ENCODE measurements at places on chromosomes 3 and 15.

DNA sequence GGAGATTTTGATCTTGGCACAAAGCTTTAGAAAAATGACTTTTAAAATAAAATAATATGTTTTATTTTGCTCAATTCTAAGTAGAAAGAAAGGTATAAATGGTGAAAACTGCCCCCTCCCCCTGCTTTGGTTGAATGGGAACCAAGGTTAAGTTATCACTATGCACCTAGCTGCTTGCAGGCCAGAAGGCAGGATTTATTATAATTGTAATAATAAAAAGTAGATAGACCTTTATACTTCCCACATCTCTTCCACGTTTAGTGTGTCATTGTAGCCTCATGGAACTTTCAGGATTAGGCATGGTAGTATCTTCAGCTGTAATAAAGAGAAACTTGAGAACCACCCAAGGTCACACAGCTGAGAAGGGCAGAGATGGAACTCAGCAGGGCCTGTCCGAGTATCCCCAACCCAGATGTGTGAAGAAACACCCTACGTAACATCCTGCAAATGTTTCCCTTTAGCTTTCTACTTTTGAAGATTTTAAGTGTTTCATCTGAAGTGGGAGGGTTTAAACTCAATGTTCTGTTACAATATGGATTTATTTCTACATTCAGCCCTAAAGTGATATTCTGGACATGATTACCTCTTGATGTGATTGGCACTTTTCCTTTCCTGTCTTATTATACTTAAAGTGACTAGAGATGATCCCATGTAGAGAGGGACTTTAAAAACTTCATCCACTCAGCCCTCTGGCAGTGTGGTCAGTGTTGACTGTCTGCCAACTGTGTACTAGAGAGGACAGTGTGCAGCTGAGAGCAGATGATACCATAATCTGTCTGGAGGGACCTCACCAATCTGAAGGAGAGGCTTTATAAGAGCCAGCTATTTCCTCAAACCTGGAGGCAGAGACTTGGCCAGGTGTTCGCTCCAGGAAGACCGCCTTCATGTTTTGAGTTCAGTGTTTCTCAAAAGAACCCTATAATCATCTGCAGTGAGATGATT lies 282.5 kb upstream of the TRIM42 start:
- DNase-seq, result no peak

DNA sequence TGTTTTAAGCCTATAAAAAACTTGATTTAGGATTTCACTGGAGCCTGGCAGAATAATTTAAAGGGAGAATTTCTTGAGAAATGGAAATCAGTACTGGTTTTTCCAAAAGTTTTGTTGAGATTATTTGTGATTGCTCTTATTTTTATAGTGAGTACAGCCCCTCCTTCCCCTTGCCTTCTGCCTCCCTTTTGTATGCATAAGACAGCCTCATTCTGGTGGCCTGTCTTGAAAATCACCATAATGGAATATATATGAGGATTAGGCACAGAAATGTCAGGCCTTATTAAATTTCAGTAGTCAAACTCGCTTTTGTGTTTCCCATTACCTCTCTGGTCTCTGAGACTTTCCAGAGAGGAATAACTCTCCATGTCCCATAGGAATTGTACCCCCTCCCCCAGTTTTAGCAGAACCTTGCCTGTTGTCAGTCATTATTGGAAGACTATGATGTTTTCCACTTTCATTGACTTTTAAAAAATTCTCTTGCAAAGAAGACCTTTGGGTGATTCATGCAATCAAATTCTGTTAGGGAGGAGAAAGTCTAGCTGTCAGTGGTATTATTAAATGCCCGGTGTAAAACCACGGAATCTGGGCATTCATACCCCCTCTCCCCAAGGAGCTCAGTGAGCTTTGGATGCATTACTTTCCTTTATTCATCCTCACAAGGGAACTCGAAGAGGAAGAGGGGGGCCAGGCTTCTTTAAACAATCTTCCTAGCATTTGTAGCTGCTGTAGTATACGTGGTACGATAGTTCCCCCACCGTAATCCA lies 171.6 kb upstream of the TSC22D2 start:
- no peak for DNase-seq

DNA sequence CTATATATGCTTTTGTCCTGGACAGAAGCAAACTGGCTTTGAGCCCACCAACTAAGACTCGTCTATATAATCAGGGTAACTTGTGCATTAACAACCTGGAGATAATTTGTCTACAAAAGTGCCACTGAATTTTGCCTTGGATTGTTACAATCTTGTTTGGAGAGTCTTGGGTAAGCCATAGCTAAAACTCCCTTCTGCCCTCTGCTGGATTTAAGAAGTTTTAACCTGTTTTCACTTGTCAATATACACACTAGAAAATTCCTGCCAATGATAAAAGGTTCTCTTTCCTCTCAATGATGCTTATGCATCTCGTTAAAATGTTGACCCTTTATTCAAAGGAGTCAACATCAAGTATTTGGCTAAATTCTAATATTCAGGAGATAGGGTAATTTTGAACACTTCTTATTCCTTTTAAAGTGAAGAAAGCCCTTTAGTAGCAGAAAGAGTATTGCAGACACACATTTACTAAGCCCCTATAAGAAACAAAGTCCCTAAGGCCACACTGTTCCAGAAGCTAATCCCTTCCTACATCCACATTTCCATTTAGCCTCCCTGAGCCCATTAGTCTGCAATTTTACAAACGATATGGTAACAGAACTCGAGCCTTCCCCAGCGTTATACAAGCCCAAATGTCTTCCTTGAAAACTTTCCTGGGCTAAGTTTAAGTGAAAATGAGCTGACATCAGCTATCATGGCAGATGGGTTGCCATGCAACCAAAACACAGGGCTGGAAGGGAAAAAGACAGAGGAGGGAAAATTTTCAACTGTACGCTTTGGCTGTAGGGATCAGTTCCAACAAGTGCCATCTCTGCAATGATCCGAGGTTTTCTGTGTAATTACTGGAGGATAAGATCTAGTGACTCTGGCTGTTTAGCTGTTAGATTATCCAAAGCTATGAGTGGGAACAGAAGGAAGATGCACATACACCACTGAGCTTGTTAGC lies 75.9 kb upstream of the FGF12 start:
- peak; percentile 64 for DNase-seq

- DNase-seq, result no peak
Observed at GRCh38 chr3:195163719-195164572, 107.0 kb downstream of the XXYLT1 start.

GRCh38 chr3:17307887-17308286 lies 423.1 kb downstream of the PLCL2 start:
- no peak for DNase-seq

GRCh38 chr15:64583983-64584382 lies 123.6 kb downstream of the ZNF609 start:
- DNase-seq, result no peak

GRCh38 chr3:9061634-9062033 lies 98.4 kb upstream of the RAD18 start:
- DNase-seq, result no peak

- DNase-seq, result no peak
Observed at GRCh38 chr3:126526668-126527005, 2.7 kb downstream of the CHST13 start.

- no peak for DNase-seq
Observed at GRCh38 chr3:154926721-154927120, 153.4 kb upstream of the MME start.

DNA sequence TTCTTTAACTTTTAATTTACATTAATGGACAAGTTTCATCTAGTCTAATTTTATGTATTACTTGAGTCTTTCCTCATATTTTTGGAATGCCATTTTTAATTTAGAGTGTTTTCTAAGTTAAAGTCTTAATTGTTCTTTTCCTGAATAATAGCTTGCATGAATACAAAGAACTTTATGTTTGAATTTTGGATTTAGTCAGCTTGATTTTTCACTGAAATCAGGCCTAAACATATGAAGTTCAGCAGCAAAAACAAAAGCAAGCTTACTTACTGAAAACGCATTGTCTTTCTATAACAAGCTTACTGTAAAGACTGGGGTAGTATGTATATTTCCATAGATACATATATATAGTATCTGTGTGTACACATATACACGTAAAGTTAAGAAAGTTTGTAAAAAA lies 126.0 kb downstream of the ZBTB20 start:
- DNase-seq, result no peak

DNA sequence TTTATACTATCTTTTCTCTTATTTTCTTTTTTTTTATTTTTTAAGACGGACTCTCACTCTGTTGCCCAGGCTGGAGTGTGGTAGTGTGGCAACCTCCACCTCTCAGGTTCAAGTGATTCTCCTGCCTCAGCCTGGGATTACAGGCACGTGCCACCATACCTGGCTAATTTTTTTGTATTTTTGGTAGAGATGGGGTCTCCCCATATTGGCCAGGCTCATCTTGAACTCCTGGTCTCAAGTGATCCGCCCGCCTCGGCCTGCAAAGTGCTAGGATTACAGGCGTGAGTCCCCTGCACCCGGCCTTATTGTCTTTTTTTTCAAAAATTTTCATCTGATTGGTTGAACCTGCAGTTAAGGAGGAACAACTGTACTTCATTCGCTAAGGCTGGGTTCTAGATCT lies 21.8 kb downstream of the ABHD2 start:
- DNase-seq, result no peak

DNA sequence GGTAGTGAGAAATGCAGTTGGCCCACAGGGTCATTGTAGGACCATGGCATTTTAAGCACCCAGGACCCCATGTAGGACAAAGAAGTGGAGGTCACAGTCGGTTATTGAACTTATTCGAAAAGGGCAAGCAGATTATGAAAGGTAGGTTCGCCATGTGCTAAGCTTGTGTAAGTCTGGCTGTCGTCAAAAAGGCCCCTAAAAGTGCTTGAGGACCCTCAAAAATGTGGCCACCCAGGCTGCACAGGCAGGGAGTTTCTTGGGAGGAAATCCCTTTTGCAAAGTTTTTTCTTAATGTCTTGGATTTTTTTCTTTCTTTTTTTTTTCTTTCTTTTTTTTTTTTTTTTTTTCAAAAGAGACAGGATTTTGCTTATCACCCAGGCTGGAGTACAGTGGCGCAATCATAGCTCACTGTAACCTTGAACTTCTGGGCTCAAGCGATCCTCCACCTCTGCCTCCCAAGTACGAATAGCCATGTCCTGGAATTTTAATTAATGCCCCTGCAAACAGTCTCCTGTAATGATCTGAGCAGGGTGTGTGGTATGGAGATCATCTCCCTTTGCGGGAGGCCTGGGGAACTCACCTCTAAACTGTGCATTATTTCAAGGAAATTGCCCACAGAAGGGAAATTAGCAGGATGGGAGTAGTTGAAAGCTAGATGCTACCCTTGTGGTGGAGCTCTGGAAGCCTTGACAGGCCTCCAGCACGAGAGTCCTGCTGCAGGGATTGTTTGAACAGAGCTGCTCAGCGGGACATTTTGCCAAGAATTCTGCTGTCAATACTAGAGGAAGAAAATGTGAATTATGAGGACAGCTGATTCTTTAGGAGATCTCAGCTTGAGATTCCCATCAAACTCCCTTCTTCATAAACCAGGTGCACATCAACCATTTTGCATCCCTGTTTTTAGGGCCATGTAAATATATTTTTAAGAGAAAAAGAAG lies 28.4 kb downstream of the THSD4 start:
- DNase-seq, result no peak
